Foreskin fibroblast (primary cell): ENCODE measurements at places on chromosomes 5 and 9.

DNA sequence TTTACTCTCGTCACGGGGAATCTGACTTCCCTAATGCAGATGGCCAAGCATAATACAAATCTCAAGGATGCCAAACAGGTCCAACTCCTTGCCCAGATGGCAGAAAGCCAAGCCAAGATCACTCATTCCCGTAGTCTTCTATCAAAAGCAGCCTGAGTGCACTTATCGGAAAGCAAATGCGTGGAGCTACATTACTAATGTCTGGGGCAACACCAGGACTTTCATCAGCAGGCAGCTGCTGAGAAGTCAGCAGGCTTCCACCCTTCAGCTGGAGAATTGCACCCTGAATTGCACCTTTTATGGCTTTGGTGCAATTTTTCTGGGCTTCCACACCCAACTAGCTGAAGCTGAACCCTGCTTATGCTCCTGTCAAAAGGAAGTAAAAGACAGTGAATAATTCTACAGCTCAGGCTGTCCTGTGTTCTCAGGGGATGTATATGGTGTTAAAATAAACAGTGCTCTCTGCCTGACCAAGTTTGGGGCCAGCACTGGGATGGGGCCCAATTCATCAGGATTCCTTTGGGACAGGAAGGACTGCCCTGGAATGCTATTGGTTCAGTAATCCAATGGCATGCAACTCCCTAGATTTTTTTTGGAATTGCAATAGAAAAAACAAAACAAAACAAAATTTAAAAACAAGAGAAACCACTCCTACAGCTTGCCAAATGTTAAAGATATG is 92.6 kb downstream of the DPYSL3 start:
- peak; percentile 30 for DNase-seq

DNA sequence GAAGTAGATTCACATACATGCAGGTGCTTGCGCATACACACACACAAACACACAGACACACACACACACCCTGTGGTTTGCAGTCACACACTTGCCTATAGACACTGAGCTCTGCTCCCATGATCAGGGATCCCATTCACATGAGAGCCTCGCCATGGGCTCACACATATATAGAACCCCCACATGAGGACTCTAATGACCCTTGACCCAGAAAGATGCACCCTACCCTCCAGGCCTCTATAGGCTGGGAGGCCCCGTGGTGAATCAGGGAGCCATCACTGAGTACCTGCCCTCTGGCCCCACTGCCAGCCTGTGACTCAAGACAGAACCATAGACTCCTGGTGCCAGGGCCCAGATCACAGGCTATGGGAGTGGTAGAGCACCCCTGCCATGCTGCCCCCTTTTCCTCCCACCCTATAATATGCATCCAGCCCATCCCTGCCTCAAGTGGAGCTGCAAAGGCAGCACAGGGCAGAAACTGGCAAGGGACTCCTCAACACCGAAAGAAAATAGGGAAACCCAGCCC is 3.3 kb upstream of the AQP3 start:
- DNase-seq, result no peak

- no peak for DNase-seq
These were observed 2.6 kb upstream of the SEMA6A start for GRCh38 chr5:116577064-116577788.

- DNase-seq, result no peak
These were observed 225.8 kb downstream of the PAX5 start for GRCh38 chr9:36808251-36808650.

DNA sequence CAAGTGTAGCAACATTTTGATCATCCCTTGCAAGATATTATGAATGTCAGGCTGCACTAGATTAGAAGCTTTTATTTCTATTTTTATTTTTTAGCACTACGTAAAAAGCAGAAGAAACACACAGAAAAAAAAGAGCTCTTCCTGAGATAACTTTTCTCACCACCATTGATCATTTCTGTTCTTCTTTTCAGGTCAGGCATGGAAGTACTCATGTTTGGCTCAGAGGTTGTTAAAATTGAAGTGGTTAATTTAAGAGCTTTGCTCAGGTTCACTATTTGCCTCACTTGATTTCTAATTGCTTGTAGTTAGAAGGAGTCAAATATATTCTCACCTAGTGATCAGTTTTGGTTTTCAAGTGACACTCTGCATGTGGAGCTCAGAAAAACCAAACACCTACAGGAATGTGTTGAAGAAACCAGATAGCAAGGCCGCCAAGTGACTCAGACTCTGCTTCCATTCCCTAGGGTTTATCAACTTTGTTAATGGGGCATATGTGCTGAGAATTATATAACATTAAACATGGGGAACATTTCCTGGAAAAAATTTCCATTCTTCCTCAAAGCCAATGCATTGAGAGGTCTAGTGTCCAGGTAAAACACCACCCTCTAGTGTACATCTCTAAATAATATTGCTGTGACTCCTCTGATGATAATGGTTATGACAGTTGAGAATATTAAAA is 679.8 kb downstream of the CETN3 start:
- DNase-seq, result peak; percentile 12

GRCh38 chr5:102511666-102512065 is 12.9 kb upstream of the SLCO6A1 start:
- peak; percentile 4 for DNase-seq
